Gastrocnemius medialis (tissue), 4 donors: ENCODE measurements at places on chromosomes 2 and 18. TPM values are rescaled to one million over a fixed set of nuclear protein-coding genes. Genes with fewer than 3 reads are reported as not detected.

SUCLG1 gene
- 136 TPM for total RNA-seq

INO80C gene
- 6.4 TPM for total RNA-seq

CENPA gene
- total RNA-seq: not detected

LOXHD1 gene
- not detected for total RNA-seq

IL1B gene
- not detected for total RNA-seq

FAM117B gene
- total RNA-seq: 1.6 TPM

POTEF gene
- total RNA-seq: not detected

ALK gene
- not detected for total RNA-seq

IMPACT gene
- total RNA-seq: 9.1 TPM

SERPINB5 gene
- total RNA-seq: not detected

CREG2 gene
- not detected for total RNA-seq

SDC1 gene
- total RNA-seq: not detected

TSPYL6 gene
- not detected for total RNA-seq

SESTD1 gene
- total RNA-seq: 4.1 TPM

MROH2A gene
- not detected for total RNA-seq

POTEJ gene
- not detected for total RNA-seq

CXCR4 gene
- total RNA-seq: 3.7 TPM

PARD3B gene
- 2.2 TPM for total RNA-seq

CSRNP3 gene
- 0.07 TPM for total RNA-seq

FBXO41 gene
- not detected for total RNA-seq

LRP2 gene
- not detected for total RNA-seq

DSG1 gene
- not detected for total RNA-seq

KANSL3 gene
- 76.9 TPM for total RNA-seq

PSD4 gene
- 1.2 TPM for total RNA-seq

SERPINB13 gene
- not detected for total RNA-seq
